ENCODE measurements at places on chromosomes 1 and 21. TPM values are rescaled to one million over a fixed set of nuclear protein-coding genes. Genes with fewer than 3 reads are reported as not detected.

- DNase-seq, result no peak
These were observed 86.2 kb upstream of the HP1BP3 start for GRCh38 chr1:20873311-20873710.

- no peak for DNase-seq
These were observed 13.2 kb upstream of the BCAR3 start for GRCh38 chr1:93694819-93695218.

DNA sequence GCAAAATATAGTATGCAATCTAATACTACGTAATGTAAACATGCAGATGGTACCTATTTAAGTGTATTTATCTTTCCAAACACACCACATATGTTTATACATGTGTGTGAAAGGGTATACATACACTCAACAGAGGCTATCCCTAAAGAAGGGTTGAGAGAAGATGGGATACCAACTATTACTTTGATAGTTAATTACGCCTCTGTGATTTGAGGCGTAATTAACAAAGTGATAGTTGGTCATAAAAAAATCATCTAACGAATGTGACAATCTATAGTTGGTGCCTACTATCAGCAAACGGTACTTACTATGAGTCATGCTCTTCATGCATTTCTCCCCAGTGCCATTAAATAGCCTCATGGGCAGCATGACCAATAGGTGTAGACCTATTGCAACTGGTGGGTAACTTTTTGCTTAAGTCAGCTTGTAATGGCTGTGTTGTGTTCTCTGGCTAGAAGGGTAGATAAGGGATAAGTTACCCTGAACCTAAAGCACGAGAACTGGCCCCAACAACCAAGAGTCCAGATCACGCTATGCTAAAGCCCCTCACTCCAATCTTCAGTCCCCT is 15.3 kb downstream of the RCAN1 start:
- DNase-seq, result no peak

DNA sequence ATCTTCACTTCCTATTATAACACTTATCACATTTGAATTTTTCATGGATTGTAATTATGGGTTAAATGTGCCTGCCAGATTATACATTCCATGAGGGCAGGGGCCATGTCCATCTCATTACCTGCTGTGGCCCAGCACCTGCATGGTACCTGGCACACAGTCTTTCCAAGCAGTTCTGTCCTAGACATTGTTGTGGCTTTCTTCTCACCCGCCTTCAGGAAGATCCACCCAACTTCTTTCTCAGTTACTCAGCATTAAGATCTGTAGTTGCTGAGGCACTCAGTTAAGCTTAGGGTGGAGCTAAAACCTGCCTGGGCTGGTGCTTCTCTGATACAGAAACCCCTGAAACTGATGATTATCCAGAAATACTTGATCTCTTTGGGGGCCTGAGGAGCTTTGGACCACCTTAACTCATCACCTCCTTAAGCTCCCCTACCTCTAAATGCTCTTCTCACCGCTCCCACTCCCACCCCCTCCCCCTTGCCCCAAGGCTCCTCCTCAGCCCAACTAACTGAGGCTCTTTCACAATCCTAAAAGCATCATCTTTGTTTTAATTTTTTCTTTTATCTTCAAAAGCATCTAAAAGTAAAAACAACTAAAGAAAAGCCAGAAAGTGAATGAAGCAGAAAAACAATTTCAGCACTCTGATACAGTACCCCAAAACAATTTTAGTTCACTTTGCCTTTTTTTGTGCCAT is 190.6 kb downstream of the FGGY start:
- no peak for DNase-seq

METTL18 gene
- 4.9 TPM for total RNA-seq

SNX27 gene
- 30.6 TPM for total RNA-seq

SLC45A1 gene
- total RNA-seq, result 0.70 TPM

PRDM16 gene
- total RNA-seq, result 1.2 TPM

JTB gene
- total RNA-seq, result 149 TPM

RPE65 gene
- not detected for total RNA-seq

PPP2R5A gene
- total RNA-seq, result 61.0 TPM

All from left colon (tissue), 2 donors.